Activated naive CD4-positive, alpha-beta T cell treated with anti-CD3 and anti-CD28 coated beads for 36 hours (primary cell): ENCODE measurements at places on chromosomes 12 and 14.

DNA sequence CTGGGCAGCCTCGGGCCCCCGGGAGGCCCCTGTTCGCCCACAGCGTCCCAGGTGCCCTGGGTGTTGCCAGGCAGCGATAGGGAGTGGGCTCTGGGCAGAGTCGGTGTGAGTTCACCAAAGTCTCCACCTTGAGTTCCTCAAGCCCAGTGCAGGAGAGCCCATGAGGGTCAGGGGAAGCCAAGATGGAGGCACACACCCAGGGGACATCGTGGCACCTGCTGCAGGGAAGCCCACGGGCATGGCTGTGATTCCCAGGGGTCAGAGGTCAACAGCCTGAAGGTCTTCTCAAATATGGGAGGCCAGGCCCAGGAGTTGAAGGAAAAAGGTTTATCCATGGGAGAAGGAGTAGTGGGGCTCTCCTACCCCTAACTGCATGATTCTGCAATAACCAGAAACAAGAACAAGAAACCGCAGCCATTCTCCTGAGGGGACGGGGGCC lies 148.8 kb downstream of the ADGRD1 start:
- no peak for DNase-seq

GRCh38 chr12:114166362-114166761 lies 200.2 kb upstream of the RBM19 start:
- peak; percentile 17 for DNase-seq

- no peak for DNase-seq
Measured at GRCh38 chr12:15116086-15116485, 105.1 kb downstream of the RERG start.

- no peak for DNase-seq
Measured at GRCh38 chr12:130988261-130988660, 34.6 kb downstream of the ADGRD1 start.

DNA sequence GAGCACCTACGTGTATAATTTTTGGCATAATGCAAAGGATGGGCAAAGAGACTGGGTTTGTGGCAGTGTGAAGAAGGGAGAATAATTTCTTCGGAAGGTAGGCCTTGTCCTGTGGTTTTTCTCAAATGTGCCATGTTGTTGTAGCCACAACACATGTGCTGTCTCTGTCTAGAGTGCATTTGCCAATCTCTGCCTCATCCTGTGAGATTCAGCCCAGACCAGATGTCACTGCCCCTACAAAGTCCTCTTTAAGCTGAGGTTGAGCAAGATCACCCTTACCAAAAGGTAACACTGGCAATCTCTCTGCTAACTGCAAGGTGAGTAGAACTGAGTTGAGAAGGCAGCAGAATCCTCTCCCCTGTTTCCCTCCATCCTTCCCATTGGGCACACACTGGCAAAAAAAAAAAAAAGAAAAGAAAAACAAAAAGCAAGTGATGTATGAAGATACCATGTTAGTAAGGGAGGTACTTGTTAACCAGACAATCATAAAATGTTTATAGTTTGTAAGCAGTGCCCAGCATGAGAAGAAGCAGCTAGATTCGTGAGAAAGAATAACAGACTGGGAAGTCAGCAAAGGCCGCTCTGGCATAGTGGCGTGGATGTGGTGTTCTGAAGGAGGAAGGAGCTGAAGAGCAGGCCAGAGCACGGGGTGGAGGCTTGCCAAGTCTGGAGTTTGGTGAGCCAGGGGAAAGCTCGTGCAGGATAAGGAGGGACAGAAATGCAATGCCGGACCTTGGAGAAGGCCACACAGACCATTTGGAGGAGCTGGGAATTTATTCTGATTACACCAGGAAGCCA lies 18.9 kb downstream of the DYRK2 start:
- no peak for DNase-seq
